ENCODE measurements at places on chromosomes 7 and 10. TPM values are rescaled to one million over a fixed set of nuclear protein-coding genes. Genes with fewer than 3 reads are reported as not detected.

DNA sequence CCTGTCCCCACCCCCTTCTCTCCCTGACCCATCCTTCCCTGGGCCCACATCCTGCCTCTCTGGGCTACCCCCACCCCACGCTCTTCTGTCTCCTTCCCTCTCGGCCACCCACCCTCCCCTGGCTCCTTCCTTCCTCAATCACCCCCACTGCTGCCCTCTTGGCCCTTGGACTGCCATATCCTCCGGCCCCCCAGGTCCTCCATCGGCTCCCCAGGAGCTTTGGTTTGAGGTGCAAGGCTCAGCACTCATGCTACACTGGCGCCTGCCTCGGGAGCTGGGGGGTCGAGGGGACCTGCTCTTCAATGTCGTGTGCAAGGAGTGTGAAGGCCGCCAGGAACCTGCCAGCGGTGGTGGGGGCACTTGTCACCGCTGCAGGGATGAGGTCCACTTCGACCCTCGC is 10.9 kb downstream of the EPHB6 start:
- no peak for DNase-seq

DNA sequence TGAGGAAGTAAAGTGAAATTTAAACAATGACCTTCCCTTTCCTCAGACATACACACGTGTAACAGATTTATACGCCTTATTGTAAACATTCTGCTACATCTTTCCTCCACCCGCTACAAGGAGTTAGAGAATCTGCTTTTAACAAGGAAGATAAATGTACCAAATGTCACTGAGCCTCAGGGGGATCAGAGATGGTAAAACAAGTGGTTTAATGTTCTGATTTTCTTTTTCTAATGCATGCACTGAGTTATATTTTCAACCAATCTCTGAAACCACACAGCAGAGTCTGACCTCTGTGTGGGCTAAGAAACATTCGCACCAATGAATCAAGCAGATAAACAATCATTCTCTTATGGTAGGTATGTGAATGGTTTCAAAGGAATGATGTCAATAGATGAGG is 599.5 kb downstream of the ARL4A start:
- DNase-seq, result no peak

DNA sequence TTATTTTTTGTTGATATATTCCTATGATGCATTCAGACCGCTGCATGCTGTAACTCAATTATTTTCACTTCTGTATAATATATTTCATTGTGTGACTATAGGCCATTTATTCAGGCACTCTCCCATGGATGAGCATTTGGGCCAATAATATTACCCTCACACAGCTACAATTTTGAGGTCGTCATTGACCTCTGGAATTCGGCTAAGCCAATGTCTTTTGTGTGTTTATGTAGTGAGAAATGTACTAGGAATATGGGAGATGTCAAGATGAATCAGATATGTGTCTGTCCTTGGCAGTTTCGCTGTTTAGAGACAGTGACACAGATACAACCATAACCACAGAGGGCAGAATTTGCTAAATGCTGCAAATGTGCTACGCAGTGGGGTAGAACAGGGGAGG is 474.2 kb downstream of the ADRA2A start:
- DNase-seq, result no peak

The PSAP gene
- 414 TPM for total RNA-seq

The LRRC4 gene
- total RNA-seq, result 2.0 TPM

The CLDN15 gene
- total RNA-seq, result 4.3 TPM

The PDZD7 gene
- total RNA-seq, result 1.2 TPM
